GM12892 (cell line): ENCODE measurements at places on chromosomes 4 and X.

DNA sequence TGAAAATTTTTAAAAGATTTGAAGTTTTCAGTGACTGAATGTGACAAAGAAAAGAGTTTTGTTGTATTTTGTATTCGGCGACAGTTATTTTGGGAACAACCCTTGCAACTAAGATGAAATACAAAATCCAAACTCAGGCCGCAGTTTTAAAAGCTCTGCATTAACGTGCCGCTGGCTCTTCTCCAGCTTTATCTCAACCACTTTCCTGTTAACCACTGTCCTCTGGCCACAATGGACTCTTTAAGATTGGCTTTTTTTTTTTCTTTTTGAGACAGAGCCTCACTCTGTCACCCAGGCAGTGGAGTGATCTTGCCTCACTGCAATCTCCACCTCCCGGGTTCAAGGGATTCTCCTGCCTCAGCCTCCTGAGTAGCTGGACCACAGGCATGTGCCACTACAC is 22.1 kb upstream of the AMTN start:
- no peak for DNase-seq

- DNase-seq = no peak
Observed at GRCh38 chrX:20459410-20460350, 193.0 kb upstream of the RPS6KA3 start.

DNA sequence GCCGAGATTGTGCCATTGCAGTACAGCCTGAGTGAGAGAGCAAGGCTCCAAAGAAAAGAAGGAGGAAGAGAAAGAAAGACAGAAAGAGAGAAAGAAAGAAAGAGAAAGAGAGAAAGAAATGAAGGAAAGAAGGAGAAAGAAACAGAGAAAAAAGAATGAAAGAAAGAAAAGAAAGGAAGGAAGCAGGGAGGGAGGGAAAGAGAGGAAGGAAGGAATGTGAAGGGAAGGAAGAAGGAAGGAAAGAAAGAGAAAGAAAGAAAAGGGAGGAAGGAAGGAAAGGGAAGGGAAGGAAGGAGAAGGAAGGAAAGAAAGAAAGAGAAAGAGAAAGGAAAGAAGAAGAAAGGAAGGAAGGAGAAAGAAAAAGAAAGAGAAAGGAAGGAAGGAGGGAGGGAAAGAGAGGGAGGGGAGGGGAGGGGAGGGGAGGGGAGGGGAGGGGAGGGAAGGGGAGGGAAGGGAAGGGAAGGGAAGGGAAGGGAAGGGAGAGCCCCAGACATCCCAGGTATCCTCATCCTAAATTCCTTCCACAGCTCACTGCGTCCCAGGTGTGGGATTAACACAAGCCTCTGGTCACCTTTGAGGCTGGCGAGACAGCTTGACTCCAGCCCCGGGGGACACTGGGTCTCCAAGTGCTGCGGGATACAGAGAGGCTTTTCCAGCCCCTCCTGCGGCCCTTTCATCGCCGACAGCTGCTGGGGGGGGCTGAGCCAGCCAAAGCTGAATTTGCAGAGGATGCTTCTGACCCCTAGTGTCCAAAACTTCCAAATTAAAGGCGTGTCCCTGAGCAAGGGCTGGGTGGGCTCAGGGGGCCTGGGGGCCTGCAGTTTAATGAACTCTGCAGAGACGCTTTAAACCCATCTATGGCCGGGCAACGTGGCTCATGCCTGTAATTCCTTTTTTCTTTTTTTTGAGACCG is 24.2 kb upstream of the CSF2RA start:
- no peak for DNase-seq

DNA sequence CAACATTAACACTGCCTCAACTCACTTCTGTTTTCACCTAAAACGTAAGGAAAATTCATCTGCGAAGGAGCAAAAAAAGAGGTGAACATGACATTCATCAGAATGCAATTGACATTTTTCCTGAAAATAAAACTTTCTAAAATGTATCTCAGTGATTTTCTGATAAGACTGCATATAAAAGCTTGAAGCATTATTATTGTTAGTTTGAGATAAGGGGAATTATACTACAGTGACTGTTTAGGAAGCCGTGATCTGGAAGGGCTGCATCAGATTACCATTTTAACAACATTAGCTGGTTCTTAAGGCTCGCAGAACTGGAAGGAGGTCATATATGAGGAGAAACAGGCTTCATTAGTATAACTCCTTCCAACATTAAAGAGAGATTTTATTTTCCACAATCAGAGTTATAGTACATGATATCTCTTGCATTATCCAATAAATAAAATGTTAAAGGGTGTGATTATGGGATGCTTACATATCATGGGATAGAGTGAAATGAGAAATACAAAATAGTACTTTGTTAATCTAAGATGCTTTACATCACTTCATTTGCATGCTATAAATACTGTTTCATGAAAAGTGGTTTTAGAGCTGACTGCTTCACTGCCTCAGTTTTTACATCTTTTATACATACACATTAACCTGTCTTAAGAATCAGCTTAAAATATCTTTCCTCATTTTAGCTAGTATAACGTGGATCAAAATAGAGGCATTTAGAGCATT is 1820.1 kb upstream of the TENM3 start:
- no peak for DNase-seq

DNA sequence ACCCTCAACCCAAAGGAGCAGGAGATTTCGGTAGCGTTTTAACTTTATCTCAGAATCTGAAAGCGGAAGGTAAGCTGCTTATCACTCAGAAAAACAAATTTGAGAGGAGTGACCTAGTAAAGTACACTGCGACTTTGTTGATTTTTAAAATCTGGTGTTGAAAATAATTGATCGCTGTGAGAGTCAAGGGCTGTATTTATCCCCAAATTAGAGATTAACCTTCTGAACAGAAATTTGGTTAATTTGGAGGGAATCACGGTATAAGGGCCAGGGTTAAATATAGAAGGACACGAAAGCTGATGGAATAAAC is 212 bp downstream of the CLCN4 start:
- no peak for DNase-seq

- no peak for DNase-seq
Observed at GRCh38 chrX:11836284-11836683, 78.2 kb downstream of the MSL3 start.

GRCh38 chr4:1300466-1301455 is 11.1 kb downstream of the MAEA start:
- DNase-seq = no peak

GRCh38 chrX:43266487-43266886 is 389.6 kb upstream of the MAOA start:
- DNase-seq = no peak

GRCh38 chrX:80602036-80602860 is 182.0 kb downstream of the TENT5D start:
- DNase-seq = no peak

DNA sequence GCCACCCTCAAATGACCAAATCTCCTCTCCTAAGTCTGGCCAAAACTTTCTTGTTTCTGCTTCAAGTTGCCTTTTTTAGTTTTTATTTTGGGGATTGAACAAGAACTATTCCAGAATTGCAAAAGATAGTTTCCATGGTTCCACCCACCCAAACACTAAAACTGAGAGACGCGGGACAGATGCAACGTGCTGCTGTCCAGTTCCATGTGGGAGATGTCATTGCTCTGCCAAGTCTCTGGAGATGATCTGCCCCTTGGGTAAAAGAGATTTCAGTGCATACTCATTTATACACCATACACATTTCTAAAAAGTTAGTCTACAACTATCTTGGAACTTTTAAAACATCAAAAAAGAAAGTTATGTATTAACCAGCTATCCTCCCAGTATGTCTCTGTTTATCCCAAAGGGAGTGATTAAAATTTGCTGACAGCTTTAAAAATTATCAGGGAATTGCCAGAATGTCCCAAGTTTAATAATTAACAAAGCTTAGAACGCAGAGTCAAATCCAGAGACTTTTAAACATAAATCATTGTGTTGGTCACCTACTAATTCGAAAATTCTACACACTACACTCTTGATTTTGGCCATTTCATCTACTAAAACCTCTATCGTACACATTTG is 3.2 kb downstream of the MAOB start:
- DNase-seq = no peak
